ENCODE measurements at places on chromosomes 1 and 21.
A peak's percentile ranks its signal among the peaks of the same experiment; 100 is the strongest.

DNA sequence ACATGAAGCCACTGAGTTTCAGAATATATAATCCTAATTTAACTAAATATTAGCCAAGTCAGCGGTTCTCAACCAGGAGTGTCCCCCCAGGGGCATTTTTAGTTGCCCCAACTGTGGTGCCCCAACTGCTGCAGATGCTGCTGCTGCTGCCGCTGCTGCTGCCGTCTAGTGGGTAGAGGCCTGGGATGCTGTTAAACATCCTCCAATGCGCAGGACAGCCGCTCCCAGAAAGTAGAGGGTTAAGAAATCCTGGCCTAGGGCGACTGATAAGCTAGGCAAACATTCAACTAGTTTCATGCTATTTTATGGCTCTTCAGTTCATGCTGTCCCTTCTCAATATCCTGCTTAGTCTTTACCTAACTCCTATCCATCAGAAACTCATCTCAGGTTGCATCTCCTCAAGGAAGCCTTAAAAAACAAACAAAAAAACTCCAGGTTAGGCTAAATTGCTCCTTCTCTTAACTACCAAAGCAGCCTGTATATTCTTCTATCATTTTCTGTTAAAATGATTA lies 9.9 kb upstream of the DCAF6 start:
- no peak for DNase-seq

GRCh38 chr1:11233208-11233607 lies 29.1 kb downstream of the MTOR start:
- DNase-seq, result no peak

- no peak for DNase-seq
Observed at GRCh38 chr1:13766592-13767564, 66.9 kb downstream of the PRDM2 start.

- no peak for DNase-seq
Observed at GRCh38 chr1:63758791-63759190, 15.0 kb upstream of the ROR1 start.

GRCh38 chr1:247409869-247410544 lies 6.0 kb upstream of the NLRP3 start:
- DNase-seq, result peak; percentile 48

DNA sequence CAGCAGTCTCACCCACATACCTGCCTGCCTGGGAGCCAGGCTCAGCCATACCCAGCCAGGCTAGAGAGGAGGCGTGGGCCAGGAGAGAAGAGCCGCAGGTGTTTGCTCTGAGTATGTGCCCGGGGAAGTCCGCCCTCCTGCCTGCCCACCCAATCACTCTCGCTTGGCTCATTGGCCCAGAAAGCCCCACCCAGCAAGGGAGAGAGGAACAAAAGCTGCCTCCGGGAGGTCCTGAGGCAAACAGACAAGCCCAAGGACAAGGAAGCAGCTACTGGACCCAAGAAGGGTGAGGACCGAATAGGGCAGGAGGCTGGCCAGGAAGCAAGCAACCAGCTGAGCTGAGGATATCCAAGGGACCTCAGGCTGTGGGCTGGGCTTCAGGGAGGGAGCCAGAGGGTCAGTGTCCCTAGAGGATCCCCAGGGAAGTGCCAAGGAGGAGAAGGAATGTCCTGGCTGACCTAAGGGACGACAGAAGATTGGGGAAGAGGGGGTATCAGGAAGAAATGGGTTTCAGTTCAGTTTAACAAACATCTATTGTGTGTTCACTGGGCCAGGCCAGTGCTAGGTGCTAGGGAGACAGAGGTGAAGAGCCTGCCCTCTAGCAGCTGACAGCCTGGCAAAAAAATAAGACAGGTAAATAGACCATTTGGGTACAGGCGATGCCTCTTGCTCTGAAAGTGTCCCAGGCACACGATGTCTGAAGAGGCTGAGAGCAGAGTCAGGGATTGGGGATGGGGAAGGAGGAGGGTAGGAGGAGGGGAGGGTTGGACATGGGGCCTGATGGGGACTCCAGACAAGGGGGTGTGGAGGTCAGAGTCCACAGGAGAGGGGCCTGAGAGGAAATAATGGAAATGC lies at the start of gene GJB4:
GJB4 (plus strand) TSS at position 238 of the 855 bp plus-strand sequence. CDS start 1,515 bp downstream, outside the sequence.
- DNase-seq, result no peak

- no peak for DNase-seq
Observed at GRCh38 chr1:233655301-233655740, 41.4 kb downstream of the KCNK1 start.
